ENCODE measurements at places on chromosomes 4 and X.

DNA sequence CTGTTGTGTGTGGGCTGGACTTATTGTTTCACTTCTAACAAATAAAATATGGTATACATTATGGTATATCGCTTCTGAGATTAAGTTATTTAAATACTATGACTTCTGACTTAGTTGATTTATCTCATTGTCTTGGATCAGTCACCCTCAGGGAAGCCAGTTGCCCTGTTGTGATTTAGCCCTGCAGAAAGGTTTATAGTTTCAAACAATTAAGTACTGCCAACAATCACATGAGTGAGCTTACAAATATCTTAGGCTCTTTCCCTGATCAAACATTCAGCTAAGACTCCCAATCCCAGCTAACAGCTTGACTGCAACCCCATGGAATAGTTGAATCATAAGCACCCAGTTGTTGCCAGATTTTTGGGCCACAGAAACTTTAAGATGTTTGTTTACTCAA, 85.4 kb downstream of the MAGEC1 start:
- DNase-seq = no peak

DNA sequence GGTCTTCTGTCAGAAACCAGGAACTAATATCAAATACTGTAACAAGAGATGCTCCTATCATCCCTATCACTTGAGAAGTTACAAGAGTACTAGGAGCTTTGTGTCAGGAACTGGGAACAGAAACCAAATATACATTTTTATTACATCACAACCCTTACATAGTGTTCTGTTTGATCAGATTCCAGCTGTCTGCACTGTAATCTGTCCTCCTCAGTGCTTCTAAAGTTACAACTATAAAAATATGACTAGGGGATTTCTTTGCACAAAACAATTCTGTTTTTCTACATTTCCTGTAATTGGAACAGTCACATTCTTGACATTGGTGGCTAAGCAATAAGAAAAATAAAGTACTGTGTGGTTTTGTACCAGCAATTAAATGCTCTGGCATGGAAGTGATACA, 686.0 kb downstream of the PDHA2 start:
- DNase-seq = no peak

GRCh38 chrX:140432346-140433175, 72.3 kb downstream of the SOX3 start:
- DNase-seq = no peak

- no peak for DNase-seq
Measured at GRCh38 chr4:3756343-3757059, 9.7 kb upstream of the ADRA2C start.
